ENCODE measurements at places on chromosomes 16 and 17.

DNA sequence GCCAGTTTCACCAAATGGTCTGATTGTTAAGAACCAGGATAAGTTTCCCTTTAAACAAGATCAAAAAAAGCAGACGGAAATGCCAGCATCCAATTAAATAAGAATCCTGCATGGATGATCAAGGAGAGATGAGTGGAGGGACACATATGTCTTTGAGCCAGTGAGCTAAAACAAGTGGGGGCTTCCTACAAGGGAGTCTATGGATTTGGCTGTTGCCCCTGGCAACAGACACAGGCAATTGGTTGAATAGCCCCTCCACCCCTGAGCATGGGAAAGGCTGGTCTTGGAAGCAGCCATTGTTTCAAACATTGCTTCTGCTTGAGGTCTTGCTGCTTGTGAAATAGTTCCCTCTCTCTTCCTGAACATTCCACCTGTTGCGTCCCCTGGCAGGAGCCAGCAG lies 374.7 kb upstream of the ERCC4 start:
- DNase-seq: no peak

DNA sequence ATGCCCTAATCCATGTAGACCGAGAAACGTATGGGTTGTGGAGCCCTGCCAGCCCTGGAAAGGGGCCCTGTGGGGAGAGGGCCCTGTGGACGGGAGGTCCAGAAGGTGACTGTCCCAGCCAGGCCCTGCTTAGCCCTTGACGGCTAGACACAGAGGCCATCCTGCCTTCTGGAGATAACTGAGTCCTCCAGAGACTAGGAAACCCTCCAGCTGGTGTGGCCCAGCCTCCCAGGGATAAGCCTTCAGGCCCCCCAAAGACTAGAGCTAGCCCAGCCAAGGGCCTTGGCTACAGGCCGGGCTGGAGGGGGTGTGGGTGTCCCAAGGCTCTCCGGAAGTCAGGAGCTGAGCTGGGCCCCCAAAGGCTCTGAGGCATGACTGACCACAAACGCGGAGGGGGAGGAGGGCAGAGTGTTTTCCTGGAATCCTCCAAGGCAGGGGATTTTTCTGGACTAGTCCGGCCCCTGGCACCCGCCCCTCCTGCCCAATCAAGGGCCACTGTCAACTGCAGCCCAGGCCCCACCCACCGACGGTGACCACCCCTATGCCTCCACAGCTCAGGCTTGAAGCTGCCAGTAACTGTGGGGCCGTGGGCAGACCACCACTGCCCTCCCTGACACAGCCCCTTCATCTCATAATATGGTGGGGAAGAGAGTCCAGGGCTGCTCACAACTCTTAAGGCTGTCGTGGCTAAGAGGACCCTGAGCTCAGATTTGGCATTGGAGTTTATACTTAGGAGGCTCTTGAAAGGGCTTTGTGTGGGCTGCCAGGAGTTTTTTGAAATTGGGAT lies 885 bp upstream of the VASN start:
- no peak for DNase-seq

DNA sequence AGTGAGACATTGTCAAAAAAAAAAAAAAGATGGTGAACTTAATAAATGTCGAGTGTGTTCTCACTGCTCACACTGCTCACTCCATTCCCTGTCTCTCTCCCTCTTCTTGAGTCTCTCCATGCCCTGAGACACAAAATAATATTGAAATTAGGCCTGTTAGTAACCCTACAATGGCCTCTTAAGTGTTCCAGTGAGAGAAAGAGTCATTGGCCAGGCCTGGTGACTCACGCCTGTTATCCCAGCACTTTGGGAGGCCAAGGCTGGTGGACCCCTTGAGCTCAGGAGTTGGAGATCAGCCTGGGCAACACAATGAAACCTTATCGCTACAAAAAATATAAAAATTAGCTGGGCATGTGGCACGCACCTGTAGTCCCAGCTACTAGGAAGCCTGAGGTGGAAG lies 16.2 kb upstream of the CSF3 start:
- no peak for DNase-seq

DNA sequence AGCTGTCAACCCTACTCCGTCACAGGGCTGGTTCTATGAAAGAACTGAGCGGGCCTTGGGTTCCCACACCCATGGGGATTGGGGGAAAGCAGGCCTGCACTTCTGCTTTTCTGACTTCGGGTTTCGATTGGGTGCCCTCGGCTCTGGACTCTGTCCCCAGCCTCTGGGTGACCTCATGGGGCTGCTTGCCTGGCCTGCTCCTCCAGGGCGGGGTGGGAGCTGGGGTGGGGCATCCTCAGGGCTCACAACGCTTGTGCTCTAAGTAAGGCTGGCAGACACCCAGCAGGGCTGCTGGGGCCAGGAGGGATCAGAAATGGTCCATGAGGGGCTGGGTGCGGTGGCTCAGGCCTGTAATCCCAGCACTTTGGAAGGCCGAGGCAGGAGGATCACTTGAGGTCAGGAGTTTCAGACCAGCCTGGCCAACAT lies 19.2 kb downstream of the ARHGAP27 start:
- DNase-seq: no peak

GRCh38 chr17:69709441-69709840 lies 294.9 kb downstream of the MAP2K6 start:
- no peak for DNase-seq

- peak; percentile 94 for DNase-seq
Measured at GRCh38 chr16:23595951-23596720, at the start of gene NDUFAB1. TSS of gene NDUFAB1 (minus strand) at chr16:23596316. CDS start at chr16:23596290, 26 bp downstream.

GRCh38 chr16:1474082-1474795 lies 589 bp downstream of the CLCN7 start:
- DNase-seq: no peak

DNA sequence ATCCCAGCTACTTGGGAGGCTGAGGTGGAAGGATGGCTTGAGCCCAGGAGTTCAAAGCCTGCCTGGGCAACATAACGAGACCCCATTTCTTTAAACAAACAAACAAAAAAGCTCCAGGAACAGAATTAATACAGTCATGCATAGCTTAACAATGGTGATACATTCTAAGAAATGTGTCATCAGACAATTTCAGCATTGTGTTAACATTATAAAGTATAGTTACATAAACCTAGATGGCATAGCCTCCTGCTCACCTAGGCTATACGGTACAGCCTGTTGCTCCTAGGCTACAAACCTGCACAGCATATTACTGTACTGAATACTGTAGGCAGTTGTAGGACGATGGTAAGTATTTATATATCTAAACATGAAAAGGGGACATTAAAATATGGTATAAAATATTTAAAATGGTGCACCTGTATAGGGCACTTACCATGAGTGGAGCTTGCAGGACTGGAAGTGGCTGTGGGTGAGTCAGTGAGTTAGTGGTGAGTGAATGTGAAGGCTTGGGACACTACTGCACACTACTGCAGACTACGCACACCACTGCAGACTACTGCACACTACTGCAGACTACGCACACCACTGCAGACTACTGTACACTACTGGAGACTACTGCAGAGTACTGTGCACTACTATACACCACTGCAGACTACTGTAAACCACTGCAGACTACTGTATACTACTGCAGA lies 74.6 kb downstream of the TMC6 start:
- no peak for DNase-seq

GRCh38 chr16:19001788-19002187 lies 18.1 kb downstream of the TMC7 start:
- DNase-seq: no peak

- no peak for DNase-seq
Measured at GRCh38 chr16:17318238-17318637, 152.5 kb downstream of the XYLT1 start.

GRCh38 chr17:56754523-56755208 lies 79.1 kb downstream of the C17orf67 start:
- DNase-seq: no peak

DNA sequence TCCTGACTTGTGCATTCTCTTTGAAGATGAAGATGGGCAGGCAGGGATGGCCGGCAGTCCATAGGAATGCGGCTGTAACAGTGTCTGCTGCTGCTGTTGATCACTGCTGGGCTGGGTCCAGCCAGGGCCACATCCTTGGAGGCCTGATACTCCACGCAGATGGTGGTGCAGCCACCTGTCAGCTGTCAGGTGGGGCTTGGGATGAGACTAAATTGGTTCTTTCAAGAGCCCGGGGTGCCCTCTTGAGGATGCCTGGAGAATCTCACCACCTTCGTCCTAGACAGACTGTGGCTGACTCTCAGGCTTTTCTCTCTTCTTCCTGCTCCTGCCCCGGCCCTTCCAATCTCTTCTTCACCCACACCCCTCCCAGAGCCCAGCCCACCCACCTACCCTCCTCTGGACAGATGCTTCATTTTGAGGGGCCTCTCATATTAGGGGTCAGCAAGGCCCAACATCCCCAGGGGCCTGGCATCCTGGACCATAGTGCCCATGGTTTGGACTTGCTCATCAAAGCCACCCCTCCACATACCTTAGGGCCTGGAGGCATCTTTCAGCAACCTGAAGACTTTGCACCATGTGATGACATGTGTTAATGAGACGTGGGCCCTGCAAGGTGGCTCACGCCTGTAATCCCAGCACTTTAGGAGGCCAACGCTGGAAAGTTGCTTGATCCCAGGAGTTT lies 19.1 kb downstream of the OSBPL7 start:
- peak; percentile 67 for DNase-seq

DNA sequence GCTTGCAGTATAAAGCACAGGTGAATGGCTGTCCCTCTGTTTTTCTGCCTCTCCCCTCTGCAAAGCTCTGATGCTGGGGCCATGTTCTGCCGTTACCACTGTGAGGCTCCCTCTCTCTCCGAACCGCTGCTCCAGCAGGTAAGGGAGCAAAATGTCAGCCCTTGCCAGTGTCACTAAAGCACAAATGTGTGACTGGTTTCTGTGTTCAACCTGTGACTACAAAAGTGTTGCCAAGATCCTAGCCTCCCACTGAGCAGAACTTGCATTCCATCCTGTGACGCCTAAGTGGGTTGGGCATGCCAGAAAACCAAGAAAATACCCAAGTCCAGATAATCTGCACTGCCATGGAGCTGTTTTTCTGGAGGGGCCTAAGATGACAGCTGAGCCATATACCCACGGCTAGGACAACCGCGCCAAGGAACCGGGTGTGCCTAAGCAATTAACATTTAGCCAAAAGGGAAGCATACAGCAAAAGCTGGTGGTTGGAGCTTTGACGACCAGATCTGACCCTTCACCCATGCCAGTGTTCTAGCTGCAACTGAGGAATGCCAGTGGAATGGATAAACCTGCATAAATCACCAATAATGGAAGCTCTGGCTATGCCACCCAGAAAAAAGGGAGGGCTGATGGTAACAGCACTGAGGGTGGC lies 35.0 kb downstream of the PSME3IP1 start:
- no peak for DNase-seq

DNA sequence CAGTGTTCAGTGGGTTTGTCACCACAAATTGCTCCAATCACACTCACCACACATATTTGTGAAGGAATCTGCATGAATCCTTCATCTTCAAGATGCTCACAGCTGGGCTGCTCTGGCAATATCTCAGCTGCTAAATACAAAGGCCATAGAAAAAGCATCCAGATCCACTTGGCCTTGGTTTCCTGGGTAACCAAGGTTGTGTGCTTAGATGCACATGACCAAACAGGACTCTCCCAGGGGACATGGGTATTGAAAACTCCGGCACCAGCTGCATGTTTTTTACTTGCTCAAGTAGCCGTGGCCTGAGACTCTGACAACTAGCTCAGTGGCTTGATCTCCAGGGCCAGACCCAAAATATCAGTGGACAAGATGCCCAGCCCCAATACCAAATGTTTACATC lies 131.3 kb downstream of the CBLN1 start:
- no peak for DNase-seq

- DNase-seq: no peak
Measured at GRCh38 chr16:88321635-88322499, 60.9 kb upstream of the ZNF469 start.

GRCh38 chr16:17106243-17106791 lies 364.4 kb downstream of the XYLT1 start:
- DNase-seq: peak; percentile 8

- DNase-seq: no peak
Measured at GRCh38 chr17:81578561-81579225, 26.5 kb upstream of the FAAP100 start.

DNA sequence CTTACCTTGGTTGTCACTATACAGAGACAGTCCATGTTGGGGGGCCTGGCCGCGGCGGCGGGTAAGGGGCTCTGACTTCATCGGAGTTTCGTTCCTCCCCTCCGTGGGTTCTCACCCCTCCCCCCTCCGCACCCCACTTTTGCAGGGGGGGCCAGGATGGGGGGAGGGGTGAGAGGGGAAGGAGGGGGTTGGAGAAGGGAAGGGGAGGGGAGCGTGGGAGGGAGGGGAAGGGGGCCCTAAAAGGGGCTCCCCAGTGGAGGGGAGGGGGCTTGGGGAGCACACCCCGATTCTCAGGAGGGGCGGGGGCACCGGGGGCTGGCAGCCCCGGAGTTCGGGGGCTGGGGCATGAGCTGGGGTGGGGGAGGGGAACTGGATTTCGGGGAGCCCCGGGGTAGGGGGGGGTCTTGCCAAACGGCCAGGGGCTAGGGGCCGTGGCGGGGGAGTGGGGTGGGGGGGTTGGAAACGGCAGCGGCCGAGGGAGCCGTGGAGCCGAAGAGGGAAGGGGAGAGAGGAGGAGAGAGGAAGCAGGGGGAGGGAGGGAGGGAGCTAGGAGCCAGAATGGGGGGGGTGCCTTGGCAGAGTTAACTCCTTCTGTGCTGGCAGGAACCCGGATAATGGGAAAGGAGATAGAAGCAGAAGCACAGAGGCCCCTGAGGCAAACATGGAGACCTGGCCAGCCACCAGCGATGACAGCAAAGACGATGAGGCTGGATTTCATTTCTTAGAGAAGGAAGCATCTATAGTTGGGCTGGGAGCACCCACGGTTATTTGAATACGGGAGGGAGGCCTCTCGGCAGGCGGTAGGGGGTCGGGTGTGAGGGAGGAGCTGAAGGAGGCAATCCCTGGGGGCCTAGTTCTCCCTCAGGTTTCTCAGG lies 2.3 kb downstream of the DLG4 start:
- DNase-seq: peak; percentile 35

GRCh38 chr17:77889135-77889505 lies 69.4 kb upstream of the TNRC6C start:
- no peak for DNase-seq

GRCh38 chr17:68598545-68598961 lies 2.6 kb downstream of the FAM20A start:
- DNase-seq: no peak

All from stimulated activated naive CD8-positive, alpha-beta T cell treated with anti-CD3 and anti-CD28 coated beads, Interleukin-15, Interleukin-2, amounts not matched to agents 100 U/mL and 50 U/mL, for 24 hours (primary cell).